A549 treated with Hydrocortisone at 1 μM for 4 hours (cell line): ENCODE measurements at places on chromosomes 2 and 18. TPM values are rescaled to one million over a fixed set of nuclear protein-coding genes. Genes with fewer than 3 reads are reported as not detected.

IL1RL1 gene
- 0.64 to 1.4 TPM (median 1.0 TPM) in 5 replicates for total RNA-seq

HAAO gene
- not detected in 5 replicates for total RNA-seq

HOXD4 gene
- total RNA-seq = 0.14 to 0.61 TPM (median 0.39 TPM) in 5 replicates

SGO2 gene
- total RNA-seq = 10.8 to 17.5 TPM (median 13.2 TPM) in 5 replicates

TLX2 gene
- 0.08 to 0.35 TPM (median 0.27 TPM) in 5 replicates for total RNA-seq

SRD5A2 gene
- total RNA-seq = 0.02 to 0.06 TPM (median 0.03 TPM) in 5 replicates

FOXD4L1 gene
- 0.21 to 0.55 TPM (median 0.29 TPM) in 5 replicates for total RNA-seq

BAZ2B gene
- 4.6 to 9.0 TPM (median 6.6 TPM) in 5 replicates for total RNA-seq

TRPM8 gene
- total RNA-seq = 0.09 to 0.52 TPM (median 0.29 TPM) in 5 replicates

B3GNT7 gene
- 2.0 to 3.1 TPM (median 2.3 TPM) in 5 replicates for total RNA-seq

BCL11A gene
- total RNA-seq = 0.03 to 0.25 TPM (median 0.13 TPM) in 5 replicates

CAVIN2 gene
- 35.0 to 72.9 TPM (median 54.7 TPM) in 5 replicates for total RNA-seq

SFT2D3 gene
- 4.4 to 6.0 TPM (median 5.5 TPM) in 5 replicates for total RNA-seq

MALT1 gene
- total RNA-seq = 7.5 to 10.3 TPM (median 9.3 TPM) in 5 replicates

CAD gene
- 56.9 to 63.5 TPM (median 59.3 TPM) in 5 replicates for total RNA-seq

DCC gene
- not detected in 5 replicates for total RNA-seq

TMEM163 gene
- total RNA-seq = 0.06 to 0.22 TPM (median 0.16 TPM) in 5 replicates

HJURP gene
- total RNA-seq = 52.3 to 59.6 TPM (median 55.7 TPM) in 5 replicates

ASB3 gene
- total RNA-seq = 8.7 to 12.7 TPM (median 11.1 TPM) in 5 replicates

GCG gene
- not detected in 5 replicates for total RNA-seq

SLC30A3 gene
- 2.8 to 3.6 TPM (median 3.2 TPM) in 5 replicates for total RNA-seq

BMP10 gene
- not detected in 5 replicates for total RNA-seq

CCDC148 gene
- total RNA-seq = 0.30 to 0.45 TPM (median 0.33 TPM) in 5 replicates

ONECUT2 gene
- total RNA-seq = 0.26 to 0.51 TPM (median 0.35 TPM) in 5 replicates

CHRND gene
- not detected in 5 replicates for total RNA-seq

KCNG2 gene
- total RNA-seq = 0.07 TPM in 1 of 5 replicates, not detected in the others

SLC9A4 gene
- total RNA-seq = not detected in 5 replicates

REG3G gene
- total RNA-seq = not detected in 5 replicates

ASAP2 gene
- total RNA-seq = 36.1 to 59.0 TPM (median 49.8 TPM) in 5 replicates

PPIL3 gene
- total RNA-seq = 20.4 to 28.6 TPM (median 23.9 TPM) in 5 replicates

TCF23 gene
- not detected in 5 replicates for total RNA-seq

CDH2 gene
- 32.3 to 60.1 TPM (median 45.1 TPM) in 5 replicates for total RNA-seq

IL1B gene
- total RNA-seq = 0.06 to 0.26 TPM (median 0.18 TPM) in 5 replicates

IFIH1 gene
- 0.83 to 1.3 TPM (median 1.2 TPM) in 5 replicates for total RNA-seq

TFCP2L1 gene
- total RNA-seq = 18.4 to 26.2 TPM (median 22.4 TPM) in 5 replicates

ACTG2 gene
- 0.20 to 0.39 TPM (median 0.25 TPM) in 5 replicates for total RNA-seq

STPG4 gene
- not detected in 5 replicates for total RNA-seq

CRACDL gene
- total RNA-seq = 3.9 to 4.3 TPM (median 4.0 TPM) in 5 replicates

ZNF519 gene
- 1.0 to 2.1 TPM (median 1.1 TPM) in 5 replicates for total RNA-seq

GAD1 gene
- 0.36 to 0.63 TPM (median 0.54 TPM) in 5 replicates for total RNA-seq

ZCCHC2 gene
- total RNA-seq = 7.5 to 10.6 TPM (median 9.4 TPM) in 5 replicates

WDR75 gene
- 32.0 to 46.7 TPM (median 36.9 TPM) in 5 replicates for total RNA-seq

MPP4 gene
- 0.03 to 0.15 TPM (median 0.07 TPM) in 5 replicates for total RNA-seq

EN1 gene
- total RNA-seq = 0.51 to 1.1 TPM (median 0.86 TPM) in 5 replicates
